ENCODE measurements at places on chromosomes 4 and X.

GRCh38 chr4:112532267-112532666 is 16.3 kb upstream of the NEUROG2 start:
- no peak for DNase-seq

DNA sequence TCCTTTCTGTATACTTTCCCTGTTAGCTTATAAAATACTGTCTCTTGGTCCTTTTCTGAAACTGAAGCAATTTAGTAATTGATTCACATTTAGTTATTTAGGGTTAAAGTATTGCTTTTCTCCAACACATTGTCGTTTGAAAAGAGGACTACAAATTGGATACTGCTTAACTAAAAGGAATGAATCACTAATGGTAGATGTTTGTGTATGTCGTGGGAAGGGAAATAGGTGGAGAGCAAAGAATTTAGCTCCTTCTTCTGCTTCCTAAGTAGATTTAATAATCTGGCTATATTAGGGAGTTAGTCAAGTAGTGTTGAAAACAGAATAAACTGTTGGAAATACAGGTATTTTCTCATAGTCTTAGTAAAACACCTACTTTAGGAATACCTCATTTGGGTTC is 27.9 kb downstream of the SLAIN2 start:
- no peak for DNase-seq

DNA sequence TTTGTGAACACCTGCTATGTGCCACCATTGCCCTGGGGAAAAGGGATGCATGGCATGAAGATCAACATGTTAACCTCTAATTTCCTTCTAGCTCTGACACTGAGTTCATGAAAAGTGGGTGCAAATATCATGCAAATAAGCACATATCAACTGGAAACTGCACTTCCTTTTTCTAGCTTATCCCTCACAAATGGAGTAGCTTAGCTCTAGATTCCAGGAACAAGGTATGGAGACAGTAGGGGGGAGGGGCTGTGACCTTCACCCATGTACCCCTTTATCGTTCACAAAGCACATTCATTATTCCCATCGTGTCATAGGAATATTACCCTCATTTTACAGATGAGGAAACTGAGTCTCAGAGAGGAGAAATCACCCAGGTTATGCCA is 37.4 kb downstream of the STARD8 start:
- DNase-seq = no peak

GRCh38 chr4:21954916-21955315 is 6.3 kb upstream of the KCNIP4 start:
- DNase-seq = no peak

- no peak for DNase-seq
Observed at GRCh38 chr4:150888217-150888616, 126.9 kb downstream of the LRBA start.

GRCh38 chr4:3390288-3390811 is 51.4 kb upstream of the HGFAC start:
- DNase-seq = no peak
